ENCODE measurements at places on chromosomes 11 and 22.

DNA sequence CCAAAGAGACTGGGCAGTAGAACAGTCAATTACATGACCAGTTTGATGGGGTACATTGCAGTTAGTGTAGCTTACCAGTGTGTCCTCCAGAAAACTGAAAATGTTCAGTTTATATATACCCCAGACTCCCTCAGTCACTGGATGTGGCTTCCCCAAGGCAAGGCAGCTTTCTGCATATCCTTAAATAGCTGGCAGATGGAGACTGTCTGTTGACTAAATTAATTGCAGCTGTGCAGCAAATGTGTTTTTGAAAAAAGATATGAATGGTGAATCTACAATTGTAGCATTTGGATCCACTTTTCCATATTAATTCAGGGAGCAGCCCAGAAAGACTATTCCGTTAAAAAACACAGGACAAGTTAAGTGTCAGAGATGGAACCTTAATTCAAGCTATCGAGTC, 565.1 kb upstream of the CCDC179 start:
- DNase-seq = no peak

DNA sequence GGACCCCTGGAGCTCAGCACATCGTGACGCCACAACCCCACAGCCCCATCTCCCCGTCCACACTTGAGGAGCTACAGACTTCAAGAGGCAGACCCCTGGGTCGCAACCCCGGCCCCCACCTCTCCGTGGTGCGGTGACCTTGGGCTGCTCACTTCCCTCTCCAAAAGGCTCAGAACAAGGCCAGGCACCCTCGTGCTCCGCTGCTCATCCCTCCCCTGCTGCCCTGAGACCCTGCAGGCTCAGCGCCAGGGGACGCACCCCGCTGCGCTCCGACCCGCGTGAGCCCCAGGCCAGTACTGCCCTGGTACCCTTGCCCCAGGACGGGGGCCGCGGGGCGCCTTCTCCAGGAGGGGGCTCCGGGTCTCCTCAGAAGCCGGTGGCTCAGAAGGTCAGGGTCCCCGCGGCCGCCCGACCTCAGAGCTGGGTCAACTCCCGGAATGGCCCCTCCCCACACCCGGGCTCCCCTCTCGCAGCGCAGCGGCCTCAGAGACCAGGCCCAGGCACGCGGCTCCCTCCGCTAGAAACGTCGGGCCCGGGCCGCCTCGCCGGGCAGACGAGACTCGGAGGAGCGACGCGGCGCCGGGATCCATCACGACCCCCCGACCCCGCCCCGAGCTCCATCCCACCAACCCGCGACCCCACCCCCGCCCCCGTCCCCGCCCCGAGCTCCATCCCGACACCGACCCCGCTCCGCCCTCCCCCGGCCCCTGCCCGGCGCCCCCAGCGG, 563 bp downstream of the GATD1 start:
- peak; percentile 71 for DNase-seq

GRCh38 chr22:37913233-37913721, 7.2 kb downstream of the MICALL1 start:
- no peak for DNase-seq

DNA sequence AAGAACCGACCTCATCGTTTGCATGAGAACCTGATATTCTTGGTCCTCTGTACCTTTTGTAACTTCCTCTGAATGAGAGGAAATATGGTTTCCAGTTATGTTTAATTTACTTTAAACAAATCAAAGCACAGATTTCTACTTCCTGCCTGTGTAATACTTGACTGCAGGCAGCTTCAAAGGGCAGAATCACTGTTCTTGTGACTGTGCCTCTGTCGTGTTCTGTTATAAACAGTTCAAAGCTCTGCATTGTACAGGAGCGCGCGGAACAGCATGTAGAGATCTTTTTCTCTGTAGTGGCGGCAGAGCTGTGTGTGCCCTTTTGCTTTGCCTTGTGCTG, 73.2 kb upstream of the CLDN5 start:
- no peak for DNase-seq

- peak; percentile 13 for DNase-seq
Observed at GRCh38 chr11:737366-737765, 9.9 kb upstream of the TALDO1 start.

DNA sequence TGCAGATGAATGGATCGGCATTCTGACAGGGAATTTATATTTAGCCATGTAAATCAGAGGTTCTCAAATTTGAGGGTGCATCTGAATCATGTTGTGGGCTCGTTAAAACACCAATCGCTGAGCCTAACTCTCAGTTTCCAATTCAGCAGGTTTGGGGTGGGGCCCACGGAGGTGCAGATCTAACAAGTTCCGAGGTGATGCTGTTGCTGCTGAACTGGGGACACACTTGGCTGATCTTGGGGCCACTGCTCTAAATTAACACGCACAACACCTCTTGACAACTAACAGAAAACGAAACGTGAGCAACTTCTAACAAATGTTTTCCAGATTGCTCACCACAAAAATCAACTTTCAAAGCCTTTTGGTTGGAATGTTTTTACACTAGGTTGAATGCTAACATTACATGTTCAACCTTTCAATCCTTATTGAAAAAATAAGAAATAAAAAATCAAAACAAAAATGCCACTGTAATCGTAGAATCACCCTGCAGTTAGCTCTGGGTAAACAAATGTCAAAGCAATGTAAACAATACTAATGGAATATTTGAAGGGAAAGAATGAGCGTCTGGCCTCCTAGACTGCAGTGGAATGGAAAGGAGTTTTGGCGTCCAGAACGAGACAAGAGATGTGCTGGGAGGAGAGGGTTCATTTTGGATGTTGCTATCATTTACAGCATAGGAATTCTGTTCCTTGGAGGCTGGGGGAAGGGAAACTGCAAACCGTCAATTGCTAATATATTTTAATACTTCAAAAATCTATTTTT, 68.3 kb upstream of the SLC6A5 start:
- DNase-seq = no peak

DNA sequence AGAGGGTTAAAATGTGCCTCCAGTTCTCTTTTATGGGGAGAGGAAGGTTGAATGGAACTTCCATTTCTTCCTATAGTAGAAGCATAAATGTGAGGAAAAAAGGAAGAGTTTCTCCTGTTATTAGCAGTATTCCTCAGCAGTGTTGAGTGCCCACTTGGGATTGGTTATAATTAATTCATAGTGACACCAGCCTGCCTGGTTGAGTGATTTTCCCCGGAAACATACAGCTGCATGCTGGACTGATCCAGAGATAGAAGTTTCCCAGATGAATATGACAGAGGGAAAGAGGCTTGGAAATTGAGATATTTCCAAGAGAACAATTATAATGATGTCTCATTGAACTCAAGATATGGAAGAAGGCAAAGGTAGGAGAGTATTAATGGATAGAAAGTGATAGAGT, 28.3 kb downstream of the RAB39A start:
- DNase-seq = no peak

DNA sequence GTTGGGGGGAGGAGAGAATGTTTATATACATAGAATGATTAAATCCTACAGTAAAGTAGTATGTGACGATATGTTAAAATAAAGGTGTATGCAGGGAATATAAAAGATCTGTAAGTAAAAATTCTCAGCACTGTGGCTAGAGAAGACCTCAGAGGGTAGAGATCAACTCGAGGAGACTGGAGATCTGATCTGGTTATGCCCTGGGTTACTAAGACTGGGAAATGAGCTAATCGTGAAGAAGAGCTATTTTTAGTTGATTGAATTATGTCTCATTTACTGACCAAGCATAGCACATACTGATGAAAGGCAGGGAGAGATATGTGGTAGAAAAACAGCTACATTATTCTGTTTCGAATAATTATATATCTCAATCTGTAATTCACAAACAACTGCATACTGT, 42.8 kb upstream of the ALKBH3 start:
- no peak for DNase-seq

DNA sequence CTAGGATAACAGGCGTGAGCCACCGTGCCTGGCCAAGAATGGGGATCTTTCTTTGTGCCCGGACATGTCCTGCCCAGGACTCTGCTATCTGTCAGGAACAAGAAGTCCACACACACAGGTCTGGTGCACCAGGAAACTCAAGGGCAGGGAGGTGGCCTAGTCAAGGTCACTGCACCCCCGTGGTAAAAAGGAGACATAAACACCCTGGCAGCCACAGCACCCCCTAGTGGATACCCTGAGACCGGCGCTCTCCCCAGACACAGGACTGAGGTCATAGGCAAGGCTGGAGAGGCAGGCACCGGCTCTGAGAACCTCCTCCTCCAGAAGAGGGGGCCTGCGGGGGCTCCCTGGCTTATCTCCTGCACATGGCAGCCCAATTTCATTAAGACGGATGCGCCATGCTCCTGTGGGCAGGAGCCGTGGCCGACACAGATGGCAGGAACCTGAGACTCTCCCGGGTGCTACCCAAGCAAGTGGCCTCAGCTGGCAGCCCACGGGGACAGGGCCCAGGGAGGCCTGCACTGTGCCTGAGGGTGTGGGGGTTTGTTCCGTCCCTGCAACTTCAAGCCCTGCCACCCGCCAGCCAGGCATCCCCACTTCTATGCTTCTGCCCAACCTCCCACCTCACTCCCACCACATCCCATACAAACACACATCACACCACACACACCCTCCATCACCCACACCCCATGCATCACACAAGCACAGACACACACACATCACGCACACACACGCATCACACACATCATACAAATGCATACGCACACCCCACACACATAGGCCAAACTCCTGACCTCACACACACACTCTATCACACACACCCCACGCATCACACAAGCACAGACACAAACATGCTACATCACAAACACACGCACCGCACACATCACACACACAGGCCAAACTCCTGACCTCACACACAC, 19.6 kb downstream of the MACROD1 start:
- DNase-seq = no peak

DNA sequence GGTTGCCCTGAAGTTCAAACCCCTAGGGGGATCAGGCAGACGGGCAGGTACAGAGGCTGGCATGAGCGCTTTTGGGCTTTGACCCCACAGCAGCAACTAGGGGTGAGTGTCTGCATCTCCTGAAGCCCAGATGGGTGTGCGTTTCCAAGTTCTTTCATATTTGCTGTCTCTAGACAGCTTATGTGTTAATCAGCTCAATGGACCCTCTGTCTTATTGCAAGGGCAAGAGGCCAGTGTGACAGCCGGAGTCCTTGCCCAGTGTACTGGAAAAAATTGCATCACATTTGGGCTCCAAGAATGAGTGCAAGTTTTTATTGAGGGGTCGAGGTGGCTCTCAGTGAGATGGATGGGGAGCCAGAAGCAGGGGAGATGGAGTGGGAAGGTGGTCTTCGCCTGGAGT, 1863.7 kb upstream of the RAG2 start:
- DNase-seq = no peak

DNA sequence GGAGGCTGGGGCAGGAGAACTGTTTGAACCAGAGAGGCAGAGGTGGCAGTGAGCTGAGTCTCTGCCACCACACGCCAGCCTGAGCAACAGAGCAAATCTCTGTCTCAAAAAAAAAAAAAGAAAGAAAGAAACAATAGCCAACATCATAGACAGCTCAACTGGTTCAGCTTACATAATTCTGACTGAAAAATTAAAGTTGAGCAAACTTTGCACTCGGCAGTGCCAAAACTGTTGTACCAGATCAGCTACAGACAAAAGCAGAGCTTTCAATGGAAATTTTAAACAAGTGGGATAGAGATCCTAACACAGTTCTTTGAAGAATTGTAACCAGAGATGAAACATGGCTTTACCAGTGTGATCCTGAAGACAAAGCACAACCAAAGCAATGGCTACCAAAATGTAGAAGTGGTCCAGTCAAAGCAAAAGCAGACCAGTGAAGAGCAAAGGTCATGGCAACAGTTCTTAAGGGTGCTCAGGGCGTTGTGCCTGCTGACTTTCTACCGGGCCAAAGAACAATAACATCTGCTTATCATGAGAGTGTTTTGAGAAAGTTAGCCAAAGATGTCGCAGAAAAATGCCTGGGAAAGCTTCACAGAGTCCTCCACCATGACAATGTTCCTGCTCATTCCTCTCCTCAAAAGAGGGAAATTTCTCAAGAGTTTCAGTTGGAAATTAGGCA, 59.3 kb downstream of the TTC28 start:
- no peak for DNase-seq

DNA sequence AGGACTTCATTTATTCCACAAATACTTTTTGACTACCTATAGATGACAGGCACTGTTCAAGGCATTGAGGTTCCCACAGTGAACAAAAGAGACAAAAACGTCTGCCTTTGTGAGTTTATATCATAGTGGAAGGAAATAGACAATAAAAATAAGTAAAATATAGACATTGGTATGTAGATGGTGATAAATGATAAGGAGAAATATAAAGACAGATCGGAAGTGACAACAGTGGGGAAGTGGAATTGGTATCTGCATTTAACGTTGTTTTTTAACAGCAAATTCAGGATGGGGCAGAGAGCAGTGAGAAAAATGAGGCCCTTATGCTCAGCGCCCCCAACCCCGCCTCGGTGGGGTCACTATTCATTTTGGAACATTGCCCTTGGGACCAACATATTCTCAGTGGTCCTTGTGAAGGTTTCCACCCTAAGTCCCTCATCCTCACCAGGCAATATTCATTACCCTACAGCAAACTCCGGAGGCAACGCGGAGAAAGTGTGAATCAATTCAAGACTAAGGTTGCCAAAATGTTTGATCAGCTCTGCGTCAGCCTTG, 627 bp upstream of the PEX26 start:
- DNase-seq = no peak

- DNase-seq = peak; percentile 59
Observed at GRCh38 chr11:34223021-34223813, 117.8 kb downstream of the NAT10 start.

DNA sequence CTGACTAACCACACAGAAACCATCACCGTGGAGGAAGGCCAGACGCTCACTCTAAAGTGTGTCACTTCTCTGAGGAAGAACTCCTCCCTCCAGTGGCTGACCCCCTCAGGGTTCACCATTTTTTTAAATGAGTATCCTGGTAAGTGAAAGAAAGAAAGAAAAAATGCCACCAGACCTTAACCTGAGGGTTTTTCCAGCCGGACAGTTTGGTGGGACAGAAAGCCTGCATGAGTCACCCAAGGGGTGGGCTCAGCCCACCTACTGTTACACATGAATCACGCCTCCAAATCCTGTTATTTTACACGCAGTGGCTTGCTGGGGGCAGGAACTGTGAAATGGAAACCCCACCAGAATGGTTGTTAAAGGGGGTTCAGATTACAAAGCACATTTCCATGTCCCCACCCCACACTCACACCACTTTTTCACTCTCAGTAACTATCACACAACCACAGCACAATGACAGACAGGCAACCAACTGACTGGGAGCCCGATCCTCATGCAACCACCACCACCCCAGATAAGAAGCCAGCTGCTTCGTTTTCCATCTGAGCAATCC, 11.9 kb downstream of the CRTAM start:
- DNase-seq = peak; percentile 23

GRCh38 chr11:93626038-93626437, 35.4 kb upstream of the CEP295 start:
- no peak for DNase-seq

DNA sequence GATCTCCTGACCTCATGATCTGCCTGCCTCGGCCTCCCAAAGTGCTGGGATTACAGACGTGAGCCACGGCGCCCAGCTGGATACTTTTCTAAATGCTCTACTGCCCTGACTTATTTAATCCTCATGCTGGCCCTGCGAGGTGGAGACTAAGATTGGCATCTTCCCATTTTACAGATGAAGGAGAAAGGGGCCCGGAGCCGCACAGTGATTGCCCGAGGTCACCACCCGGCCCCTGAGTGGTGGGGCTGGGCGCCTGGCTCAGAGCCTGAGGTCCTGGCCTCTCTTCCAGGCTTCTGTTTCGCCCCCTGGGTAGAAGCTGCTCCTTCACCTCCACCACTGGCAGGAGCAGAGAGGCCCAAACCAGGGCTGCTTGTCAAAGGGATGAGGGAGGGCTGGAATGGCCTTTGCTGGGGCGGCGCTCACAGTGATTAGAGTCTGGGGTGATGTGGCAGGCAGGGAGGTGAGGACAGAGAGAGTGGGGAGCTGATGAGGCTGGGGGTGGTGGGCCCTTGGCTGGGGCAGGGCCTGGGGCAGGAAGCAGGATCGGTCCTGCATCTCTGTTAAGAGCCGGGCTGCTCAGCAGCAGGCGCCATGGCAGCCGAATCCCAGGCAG, 15.4 kb upstream of the MPPED1 start:
- DNase-seq = no peak

Data from right kidney (tissue), 9 donors.